NCI-H510A (cell line): ENCODE measurements at places on chromosomes 13 and 19.

GRCh38 chr13:100547791-100548201 is 40.8 kb downstream of the GGACT start:
- no peak for DNase-seq

DNA sequence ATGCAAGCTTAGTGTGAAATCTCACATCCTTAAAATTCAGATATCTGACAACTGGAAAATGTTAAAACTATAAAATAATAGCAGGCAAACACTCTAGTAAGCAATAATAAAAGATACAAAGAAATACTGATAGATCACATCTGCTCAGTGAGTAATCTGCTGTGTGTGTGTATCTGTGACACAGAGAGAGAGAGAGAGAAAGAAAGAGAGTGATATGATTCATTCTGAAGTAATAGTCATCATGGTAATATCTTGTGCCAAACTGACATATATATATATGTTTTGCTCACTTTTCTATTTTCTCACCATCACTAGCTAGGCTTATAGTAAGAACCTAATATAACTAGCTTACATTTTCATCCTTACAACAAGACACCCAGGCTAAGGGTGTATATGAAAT is 288.0 kb upstream of the SLITRK6 start:
- DNase-seq = no peak

DNA sequence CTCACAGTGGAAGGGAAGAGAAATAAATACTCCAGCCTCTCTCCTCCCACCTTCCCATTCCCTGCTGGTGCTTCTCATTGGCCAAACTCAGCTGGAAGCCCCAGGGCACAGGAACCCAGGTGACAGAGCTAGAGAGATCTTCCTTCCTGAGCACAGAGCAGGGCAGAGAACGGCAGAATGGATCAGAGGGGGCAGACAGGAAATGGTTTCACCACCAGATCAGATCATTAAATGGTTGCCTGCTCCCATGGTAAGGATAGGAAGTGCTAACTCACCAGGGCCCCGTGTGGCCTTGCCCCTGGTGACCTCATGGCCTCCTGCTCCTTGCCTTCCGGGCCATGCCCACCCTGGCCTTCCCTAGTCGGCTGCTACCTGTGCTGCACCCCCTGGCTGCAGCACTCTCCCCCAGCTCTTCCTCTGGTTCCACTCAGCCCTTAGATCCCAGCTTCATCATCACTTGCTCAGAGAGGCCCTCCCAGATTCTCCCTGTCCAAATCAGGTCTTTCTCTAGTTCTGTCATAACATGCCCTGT is 108.7 kb downstream of the DPF1 start:
- DNase-seq = no peak

DNA sequence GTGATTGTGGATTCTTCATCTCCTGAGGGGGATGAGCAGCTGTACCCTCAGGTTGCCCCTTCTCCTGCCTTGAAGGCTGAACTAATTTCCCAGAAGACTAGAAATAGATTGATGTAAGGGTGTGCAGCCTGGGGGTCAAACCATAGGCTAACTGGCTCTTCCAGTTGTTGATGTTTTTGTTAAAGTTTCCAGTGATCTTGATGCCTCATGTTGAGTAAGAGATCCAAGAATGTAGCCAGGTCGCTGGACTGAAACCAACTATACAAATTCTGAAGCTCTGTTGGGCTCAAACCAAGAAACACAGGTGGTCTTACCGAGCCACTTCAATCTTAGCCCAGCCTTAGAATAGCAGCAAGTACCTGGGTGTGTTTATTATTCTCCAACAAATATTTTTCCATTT is 391.8 kb downstream of the KLF5 start:
- no peak for DNase-seq

- no peak for DNase-seq
These were observed 48.0 kb downstream of the RFX2 start for GRCh38 chr19:6062274-6062673.
